Activated CD4-positive, alpha-beta T cell treated with anti-CD3 and anti-CD28 coated beads, Interleukin-2, amount 50 U/mL, for 24 hours (primary cell): ENCODE measurements at places on chromosomes 2 and 18.

DNA sequence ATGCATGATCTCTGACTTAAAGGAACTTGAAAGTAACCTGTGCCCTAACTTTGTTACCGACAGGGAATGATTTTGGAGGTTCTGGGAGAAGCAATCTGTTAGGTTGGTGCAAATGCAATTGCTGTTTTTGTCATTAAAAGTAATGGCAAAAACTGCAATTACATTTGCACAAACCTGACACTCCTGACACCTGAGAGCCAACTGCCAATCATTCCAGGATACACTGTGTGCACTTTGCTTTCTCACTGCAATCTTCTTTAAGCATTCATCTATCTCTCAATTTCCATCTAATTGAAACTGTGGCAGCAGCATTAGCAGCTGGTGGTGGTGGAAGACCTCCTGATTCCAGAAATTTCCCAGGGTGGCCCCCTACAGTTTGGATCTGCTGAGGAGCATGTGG lies 87.6 kb upstream of the CYP1B1 start:
- no peak for DNase-seq

GRCh38 chr2:223994562-223995162 lies 37.4 kb downstream of the MRPL44 start:
- no peak for DNase-seq

DNA sequence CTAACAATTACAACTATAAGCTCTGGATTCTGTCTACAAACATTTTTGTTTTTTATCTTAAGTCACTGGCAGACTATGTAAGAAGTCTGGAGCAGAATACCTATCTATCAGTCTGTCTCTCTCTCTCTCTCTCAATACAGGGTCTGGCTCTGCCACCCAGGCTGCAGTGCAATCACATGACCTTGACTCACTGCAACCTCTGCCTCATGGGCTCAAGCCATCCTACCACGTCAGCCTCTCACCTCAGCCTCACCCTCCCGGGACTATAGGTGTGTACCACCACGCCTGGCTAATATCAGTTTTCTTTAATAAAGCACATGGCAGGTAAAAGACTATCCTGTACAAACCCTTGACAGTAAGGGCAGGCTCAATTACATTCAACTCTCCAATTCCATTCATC lies 96.9 kb downstream of the OSBPL1A start:
- no peak for DNase-seq

GRCh38 chr2:12847694-12848575 lies 131.2 kb downstream of the TRIB2 start:
- DNase-seq = no peak

DNA sequence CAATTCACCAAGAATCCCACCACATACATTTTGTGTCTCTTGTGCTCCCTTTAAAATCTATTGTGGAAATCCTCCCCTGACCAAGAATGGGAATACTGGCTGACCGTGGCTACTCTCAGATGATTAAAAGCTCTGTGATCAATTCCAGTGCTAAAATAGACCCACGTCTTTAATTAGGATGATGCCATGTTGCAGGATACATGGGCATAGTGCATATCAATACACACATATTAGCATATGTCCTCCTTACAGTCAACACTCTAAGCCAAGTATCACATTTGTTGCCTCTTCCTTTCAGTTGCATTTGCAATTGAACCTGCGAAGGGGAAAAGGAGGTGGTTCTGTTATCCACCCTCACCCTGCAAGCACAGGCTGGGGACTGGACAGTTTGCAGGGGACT lies 41.8 kb downstream of the SPP2 start:
- DNase-seq = no peak

DNA sequence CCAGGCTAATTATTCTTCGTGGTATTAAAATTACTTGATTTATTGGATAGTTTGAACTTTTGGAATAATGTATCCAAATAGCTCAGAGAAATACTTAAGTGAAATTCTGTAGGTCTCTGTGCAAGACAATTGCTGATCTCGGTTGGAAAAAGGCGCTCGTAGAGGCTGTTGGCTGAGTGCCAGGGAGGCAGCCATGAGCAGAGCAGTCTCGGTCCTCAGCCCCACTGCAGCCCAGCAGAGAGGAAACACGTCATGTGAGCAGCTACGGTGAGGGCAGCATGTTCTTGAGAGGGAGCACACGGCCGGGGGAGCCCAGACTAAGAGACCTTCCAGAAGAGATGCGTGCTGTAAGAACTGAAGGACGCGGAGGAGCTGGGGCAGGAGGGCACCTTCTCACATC lies 42.5 kb downstream of the DCDC2C start:
- DNase-seq = no peak

- no peak for DNase-seq
These were observed 644 bp downstream of the ONECUT2 start for GRCh38 chr18:57435846-57436190.

DNA sequence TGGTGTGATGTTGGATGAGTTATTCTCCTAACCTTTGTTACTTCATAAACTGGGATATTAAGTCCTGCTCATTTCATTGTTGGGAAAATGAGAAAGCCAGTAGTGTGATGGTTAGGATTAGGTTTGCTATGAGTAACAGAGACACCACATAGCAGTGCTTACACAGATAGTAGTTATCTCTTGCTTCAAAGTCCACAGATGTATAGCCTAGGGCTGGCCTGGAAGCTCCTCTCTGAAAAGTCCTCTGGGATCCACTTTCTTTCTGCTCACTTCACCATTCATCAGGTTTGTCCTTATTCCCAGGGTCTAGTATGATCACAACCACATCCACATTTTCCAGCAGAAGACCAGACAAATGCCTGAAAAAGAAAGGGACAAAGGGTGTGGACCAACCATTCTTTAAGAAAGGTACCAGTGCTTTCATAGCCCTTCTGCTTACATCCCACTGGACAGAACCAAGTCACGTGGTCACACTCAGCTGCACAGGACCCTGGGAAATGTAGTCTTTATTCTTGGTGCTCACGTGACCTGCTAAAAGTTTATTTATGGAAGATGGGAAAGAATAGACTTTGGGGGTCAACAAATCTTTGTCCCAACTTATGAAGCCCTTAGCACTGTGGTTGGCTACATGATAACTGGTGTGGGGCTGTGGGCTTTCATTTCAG lies 108.9 kb downstream of the INSIG2 start:
- DNase-seq = no peak

DNA sequence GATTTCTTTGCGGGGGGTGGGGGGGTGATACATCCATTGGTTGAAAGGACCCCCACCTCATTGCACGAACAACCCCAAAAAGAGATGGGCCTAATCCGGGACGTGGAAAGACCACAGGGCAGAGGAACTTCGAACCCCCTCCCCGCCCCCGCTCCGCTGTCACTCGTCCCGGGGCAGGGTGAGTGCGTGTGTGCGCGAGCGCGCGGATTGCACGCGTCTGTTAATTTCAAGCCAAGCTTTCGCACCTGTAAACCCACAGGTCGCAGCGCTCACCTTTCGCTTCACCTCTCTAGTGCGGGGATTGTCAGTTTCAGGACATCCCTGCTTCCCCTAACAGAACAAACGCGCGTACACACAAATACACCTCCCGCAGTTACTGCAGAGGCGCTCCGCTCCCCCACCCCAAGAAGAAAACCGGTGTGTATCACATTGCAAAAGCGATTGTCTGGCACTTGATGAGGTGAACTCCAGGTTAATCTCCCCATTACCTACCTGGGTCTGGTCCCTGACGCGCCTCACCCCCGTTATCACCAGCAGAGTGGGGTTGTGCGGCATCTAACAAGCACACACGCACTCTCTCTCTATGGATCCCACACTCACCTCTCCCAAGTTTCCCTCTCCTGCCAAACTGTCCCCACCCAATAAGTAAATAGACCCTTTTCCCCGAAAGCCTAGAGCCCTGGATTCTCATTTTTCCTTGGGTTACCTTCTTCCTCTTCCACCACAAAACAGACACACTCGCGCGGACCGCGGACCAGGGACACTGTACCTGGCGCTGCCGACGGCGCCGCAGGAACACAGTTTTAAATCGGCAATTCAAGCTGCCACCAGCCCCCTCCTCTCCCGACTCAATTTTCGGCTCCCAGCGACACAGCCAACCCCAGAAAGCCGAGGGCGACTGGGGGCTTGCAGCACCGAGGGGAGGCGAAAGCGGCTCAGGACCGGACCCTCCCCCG lies 1.0 kb downstream of the CYP26B1 start:
- DNase-seq = no peak

DNA sequence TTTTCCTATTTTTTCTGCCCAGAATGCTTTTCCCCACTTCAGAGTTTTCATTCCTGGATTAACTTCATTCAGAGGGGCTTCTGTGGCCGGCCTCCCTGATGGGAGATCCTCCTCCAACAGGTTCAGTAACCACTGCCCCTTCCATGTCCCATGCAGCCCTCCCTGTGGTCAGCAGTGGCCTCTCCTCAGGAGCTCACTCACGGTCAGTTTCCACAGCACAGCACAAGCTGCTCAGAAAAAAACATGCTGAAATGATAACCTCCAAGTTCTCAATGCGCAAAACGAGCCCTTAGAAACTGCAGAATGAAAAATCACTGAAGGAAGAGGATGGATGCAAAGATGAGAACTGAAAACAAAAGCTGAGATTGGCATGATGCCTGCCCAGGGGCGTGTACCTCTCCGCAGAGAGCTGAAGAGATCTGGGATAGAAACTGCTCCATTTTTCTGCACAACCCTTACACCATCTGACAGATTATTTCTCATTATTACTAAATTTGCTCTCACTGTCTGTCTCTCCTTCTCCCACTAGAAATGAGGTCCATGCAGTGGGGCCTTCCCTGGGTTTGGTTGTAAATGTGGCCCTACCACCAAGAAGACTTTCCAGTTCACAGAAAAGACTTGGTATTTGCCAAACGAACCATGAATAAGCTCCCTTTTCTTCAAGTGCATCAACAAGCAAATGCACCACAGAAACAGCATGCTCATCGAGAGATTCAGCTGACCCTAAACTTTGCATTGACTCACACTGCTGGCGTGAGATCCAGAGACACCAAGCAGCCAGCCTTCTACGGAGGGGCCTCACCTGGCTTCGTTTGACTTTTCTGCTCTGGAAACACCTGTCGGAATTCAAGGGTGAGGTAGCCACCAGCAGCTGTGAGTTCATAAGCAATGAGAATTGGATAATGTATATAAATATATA lies 51.5 kb downstream of the TMEM18 start:
- no peak for DNase-seq

- peak; percentile 17 for DNase-seq
These were observed 47.7 kb upstream of the PLA2R1 start for GRCh38 chr2:160109939-160110673.

DNA sequence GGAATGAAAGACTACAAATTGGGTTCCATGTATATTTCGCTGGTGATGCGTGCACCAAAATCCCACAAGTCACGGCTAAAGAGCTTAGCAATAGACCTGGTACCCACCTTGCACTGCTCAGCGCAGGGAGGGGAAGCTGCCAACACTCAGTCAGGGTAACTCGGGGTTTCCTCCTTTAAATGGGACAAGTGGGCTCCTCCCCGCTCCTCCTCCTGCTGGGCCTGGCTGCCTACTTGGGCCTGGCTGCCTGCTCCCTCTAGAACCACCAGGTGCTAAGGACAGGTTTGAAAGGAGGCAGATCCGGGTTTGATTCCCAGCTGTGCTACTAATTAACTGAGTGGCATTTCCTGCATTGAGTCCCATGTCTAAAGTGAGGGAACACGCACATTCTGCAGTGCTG lies 23.4 kb downstream of the MYO7B start:
- DNase-seq = no peak

- no peak for DNase-seq
These were observed 50.2 kb upstream of the FHL2 start for GRCh38 chr2:105449076-105449475.

DNA sequence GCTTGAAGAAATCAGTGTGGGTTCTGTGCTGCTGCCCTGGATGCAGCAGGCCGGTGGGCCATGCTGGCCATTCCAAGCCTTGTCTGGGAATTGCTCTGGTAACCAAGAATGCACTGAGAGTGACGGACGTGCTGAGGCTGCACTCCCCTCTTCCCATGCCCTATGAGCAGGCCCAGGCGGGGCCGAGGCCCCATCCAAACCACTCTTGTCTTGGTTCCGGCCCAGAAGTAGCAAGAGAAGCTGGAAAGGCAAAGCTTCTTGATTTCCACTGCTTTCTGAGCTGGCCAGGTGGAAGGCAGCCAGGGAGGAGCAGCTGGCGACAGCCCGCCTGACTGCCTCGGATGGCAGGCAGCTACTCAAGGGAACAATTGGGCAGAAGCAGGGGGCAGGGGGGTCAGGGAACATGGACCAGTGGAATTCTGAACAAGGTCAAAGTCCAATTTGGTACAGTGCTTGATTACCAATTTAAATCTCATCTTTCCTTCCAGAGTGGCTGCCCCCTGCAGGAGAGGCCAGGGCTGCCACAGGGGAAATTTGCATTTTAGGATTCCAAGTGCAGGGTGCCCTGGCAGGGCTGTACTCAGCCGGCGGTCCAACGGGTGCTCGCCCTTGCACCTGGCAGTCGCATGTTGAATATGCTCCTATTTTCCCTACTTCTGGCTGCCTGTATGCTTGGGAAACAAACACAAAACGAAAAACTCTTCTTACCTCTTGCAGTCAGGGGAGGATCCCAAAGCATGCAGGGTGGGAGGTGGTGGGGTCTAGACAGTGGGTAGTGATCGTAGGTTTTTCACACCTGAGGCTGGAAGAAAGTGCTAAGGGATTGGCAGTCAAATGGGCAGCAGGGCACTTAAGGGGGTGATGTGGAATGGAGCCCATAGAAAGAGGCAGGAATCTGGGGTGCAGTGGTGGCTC lies 67.3 kb downstream of the LIPG start:
- DNase-seq = no peak

DNA sequence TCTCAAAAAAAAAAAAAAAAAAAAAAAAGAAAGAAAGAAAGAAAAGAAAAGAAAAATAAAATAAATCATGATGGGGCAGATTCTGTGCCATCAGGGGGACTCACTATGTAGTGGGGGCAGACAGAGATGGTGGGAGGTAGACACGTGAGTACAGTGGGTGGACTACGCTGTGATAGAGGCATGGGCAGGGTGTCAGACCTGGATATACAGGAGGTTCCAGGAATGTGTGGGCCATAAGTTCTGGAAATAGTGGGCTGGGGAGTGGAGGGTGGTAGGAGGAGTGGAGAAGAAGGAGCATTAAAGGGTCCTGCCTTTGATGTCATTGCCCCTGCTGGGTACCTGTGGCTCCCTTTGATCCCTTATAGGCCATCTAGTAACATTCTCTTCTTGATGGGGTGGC lies 8.8 kb upstream of the WNT6 start:
- DNase-seq = no peak

- no peak for DNase-seq
These were observed 92.1 kb downstream of the PXDN start for GRCh38 chr2:1652034-1652790.

- no peak for DNase-seq
These were observed 69.3 kb downstream of the KCNG2 start for GRCh38 chr18:79866889-79867574.

- DNase-seq = no peak
These were observed 247.5 kb upstream of the LRATD1 start for GRCh38 chr2:14385043-14385442.

- DNase-seq = no peak
These were observed 37.7 kb downstream of the COBLL1 start for GRCh38 chr2:164803776-164804466.
